ENCODE measurements at places on chromosomes 2 and 18. TPM values are rescaled to one million over a fixed set of nuclear protein-coding genes. Genes with fewer than 3 reads are reported as not detected.

DNA sequence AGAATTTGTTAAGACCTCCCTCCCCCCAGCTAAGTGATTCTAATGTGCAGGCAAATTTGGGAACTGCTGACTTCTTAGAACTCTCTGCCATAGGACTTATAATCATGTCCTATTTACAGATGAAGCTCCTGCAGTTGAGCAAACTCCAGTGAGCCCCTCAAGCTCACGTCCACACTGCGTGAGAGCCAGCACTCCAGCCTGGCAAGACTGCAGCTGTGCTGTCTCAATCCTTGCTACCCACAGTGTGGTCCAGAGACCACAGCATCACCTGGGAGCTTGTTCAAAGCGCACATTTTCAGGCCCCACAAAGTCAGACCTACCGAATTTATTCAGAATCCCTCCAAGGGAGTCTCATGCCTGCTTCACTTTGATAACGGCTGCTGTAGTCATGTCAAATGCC, 243.2 kb upstream of the RAB12 start:
- no peaks in the 10 kb centered on the region for H3K36me3 ChIP-seq
- peaks cover 5% of the 10 kb centered on the region for H3K27me3 ChIP-seq
- no peak overlapping the region for H3K27ac ChIP-seq

- H3K27ac ChIP-seq, result no peak overlapping the region
- peak overlapping the region; percentile 64 for H3K4me3 ChIP-seq
Observed at GRCh38 chr2:43675646-43676321, 445 bp downstream of the C1GALT1C1L start.

DNA sequence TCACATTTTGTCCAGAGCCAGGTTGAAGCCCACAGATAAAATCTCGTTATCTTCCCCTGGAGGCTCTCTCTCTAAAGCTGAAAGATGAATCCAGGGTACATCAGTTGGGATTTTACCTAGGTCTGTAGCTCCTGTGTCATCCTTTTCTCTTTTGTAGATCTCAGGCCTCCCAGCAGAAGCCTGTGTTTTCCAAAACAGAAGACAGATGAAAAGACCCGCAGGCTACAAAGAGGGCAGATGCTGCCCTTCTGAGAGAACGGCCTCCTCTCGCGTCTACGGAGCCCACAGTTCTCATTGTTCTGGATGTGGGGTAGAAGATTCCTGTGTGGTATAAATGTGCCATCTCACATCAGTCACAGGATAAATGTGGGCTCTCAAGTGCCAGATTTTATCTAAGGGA, 139.5 kb downstream of the SUCLG1 start:
- H3K4me1 ChIP-seq, result no peaks in the 10 kb centered on the region
- H3K27ac ChIP-seq, result no peak overlapping the region
- H3K36me3 ChIP-seq, result no peaks in the 10 kb centered on the region
- H3K27me3 ChIP-seq, result peaks cover 14% of the 10 kb centered on the region
- DNase-seq, result no peak
- H3K4me3 ChIP-seq, result no peak overlapping the region

CENPO gene
- total RNA-seq, result 3.5 TPM

- H3K4me1 ChIP-seq, result peaks cover 32% of the 10 kb centered on the region
- no peak overlapping the region for H3K4me3 ChIP-seq
- H3K27me3 ChIP-seq, result no peaks in the 10 kb centered on the region
- peaks cover 16% of the 10 kb centered on the region for H3K36me3 ChIP-seq
Observed at GRCh38 chr2:111944531-111945210, 46.3 kb downstream of the MERTK start.

- no peaks in the 10 kb centered on the region for H3K27me3 ChIP-seq
- H3K36me3 ChIP-seq, result no peaks in the 10 kb centered on the region
Observed at GRCh38 chr18:50009773-50010335, 185.1 kb downstream of the MYO5B start.

GRCh38 chr2:16763056-16763455, 97.4 kb upstream of the CYRIA start:
- H3K4me1 ChIP-seq, result no peaks in the 10 kb centered on the region
- no peaks in the 10 kb centered on the region for H3K27me3 ChIP-seq
- no peak overlapping the region for H3K4me3 ChIP-seq
- no peaks in the 10 kb centered on the region for H3K36me3 ChIP-seq

ZSWIM2 gene
- total RNA-seq, result not detected

LOXL3 gene
- total RNA-seq, result 3.8 TPM

All from suprapubic skin (tissue), 4 donors.